Cerebellar nuclear complex (tissue), 1 donor: ENCODE measurements at places on chromosomes 16 and 17.

DNA sequence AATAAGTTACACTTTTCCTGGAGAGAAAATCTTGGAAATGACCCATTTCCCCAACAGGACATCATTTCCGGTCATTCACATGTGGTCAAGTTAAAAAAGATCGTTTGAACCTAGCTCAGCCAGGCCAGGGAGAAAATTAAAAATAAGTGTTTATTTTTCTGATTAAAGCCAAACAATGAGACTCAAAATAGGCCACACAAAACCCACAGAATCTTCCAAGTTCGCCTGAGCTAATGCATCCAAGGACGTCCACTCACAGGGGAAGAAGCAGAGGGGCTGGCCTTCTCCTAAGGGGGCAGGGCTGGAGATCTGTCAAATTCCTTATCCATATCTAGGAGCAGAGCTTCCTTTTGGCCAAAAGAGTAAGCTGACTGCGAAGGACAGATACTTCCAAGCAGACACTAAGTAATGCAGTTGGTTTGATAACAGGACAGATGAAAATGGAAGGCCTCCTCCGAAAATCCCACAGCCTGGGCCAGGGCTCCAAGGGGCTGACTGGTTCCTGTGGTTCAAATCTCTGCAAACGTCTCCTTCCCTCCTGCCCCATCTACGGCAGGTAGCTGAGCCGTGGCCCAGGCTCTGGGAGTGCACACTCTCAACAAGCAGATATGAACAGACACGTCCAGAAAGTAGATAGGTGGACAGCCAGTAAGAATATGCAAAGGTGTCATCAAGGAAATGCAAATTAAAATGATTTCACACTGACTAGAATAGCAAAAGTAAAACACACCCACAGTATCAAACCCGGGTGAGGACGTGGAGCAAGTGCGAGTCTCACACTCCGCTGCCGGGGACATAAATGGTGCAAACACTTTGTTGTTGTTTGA lies 98.5 kb downstream of the MRM3 start:
- DNase-seq, result no peak

- no peak for DNase-seq
Measured at GRCh38 chr16:89436366-89436765, 54.0 kb downstream of the ANKRD11 start.

DNA sequence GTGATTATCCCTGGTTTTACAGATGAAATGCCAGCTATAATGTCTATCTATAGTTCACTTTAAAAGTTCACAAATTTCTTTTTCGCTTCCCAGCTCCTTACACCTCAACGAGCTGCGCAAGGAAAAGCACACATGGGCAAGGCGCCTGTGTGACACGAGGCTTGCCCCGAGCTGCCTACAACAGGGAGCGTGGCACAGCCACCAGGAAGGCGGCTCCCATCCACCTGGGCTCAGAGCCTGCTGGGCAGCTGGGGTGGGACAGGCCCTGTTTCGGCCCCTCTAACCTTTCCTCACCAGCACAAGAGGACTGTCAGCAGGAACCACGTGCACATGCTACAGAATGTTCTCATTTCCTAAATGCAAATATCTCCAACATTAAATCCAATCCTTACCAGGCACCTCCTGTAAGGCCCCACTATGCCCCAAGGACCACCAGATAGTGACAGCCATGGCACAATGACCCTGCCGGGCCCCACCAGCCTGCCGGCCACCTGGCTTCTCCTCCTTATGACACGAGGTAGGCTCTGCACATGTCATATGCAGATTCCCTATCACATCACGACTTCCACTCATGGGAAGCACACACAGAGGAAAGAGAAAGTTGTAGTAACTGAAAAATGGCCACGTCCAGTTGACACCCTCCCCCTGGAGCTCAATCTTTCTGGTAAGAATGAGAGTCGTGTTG lies 92.1 kb downstream of the ZNF778 start:
- DNase-seq, result no peak

GRCh38 chr16:34802396-34802795 lies 1343.0 kb downstream of the TP53TG3F start:
- DNase-seq, result no peak

DNA sequence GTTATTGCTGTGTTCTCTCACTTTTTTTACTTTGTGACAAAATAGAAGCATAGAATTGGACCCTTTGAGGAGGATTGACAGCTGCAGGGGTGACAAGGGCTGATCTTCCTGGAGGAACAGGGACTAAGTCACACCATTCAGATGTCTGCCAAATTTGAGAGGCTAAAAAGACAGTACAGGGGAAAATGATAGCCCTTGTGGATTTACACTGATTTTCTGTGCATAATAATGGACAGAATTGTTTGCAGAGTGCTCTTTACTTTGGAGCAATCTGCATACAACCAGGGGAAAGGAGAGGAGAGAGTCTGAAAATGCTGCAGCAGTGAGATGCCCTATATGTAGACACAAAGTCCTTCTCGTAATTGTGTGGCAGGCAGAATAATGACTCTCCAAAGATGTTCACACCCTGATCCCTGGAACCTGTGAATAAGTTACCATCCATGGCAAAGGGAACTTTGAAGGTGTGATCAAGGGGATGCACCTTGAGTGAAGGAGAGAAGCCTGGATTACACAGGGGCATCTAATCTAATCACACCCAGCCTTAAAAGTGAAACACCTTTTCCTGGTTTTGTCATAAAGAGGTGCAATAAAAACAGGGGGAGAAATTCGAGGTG lies 221.4 kb upstream of the CPHXL start:
- no peak for DNase-seq

DNA sequence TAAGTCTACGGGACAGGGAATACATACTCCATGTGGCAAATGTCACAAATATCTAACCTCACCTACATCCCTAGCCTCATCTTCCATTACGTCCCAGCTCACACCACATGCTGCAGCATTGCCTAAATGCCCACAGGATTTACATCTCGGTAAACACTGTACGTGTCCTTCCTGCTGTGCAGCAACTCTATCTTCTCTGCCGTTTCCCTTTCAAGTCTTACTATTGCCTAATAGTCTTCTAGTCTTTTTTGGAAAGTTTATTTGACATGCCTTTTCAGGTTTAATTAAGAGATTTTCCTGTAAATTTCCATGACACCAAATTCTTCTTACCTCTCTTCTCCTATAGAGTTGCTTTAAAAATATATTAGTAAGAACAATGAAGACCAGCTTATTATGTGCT lies 120.5 kb downstream of the HS3ST4 start:
- no peak for DNase-seq

- DNase-seq, result no peak
Measured at GRCh38 chr16:73510852-73511251, 462.9 kb upstream of the ZFHX3 start.

DNA sequence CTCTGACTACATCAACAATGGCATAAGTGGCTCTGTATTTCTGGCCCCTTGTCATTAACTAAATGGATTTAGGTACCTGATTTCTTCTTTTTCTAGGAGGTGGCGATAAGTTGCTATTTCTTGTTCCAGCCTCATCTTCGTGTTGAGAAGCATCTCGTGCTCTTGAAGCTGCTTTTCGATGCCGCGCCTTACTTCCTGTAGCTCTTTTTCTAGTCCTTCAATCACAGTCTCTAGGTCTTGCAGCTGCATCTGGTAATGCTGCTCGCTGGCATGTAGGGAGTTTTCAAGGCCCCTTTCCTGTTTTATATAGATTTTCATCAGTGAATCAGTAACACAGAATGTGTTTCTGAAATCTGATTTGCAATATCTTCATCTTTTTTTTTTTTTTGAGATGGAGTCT lies 5.1 kb downstream of the KRT222 start:
- no peak for DNase-seq

DNA sequence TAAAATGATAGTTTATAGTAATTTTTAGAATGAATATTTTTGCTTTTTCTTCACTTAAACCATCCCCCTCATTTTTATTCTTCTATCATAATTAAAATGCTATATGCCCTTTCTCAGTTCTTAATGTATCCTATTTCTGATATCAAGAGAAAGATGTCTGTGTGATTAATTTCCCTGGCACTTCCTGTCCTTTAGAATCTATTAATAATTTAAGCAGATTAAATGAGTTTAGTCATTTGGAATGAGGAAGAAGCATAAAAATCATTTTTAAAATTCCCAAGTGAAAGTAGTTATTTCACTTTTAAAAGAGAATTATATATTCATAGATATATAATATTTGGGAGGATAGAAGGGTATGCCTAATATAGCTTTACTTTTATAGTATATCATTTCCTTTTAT lies 27.8 kb upstream of the CDR2 start:
- no peak for DNase-seq

DNA sequence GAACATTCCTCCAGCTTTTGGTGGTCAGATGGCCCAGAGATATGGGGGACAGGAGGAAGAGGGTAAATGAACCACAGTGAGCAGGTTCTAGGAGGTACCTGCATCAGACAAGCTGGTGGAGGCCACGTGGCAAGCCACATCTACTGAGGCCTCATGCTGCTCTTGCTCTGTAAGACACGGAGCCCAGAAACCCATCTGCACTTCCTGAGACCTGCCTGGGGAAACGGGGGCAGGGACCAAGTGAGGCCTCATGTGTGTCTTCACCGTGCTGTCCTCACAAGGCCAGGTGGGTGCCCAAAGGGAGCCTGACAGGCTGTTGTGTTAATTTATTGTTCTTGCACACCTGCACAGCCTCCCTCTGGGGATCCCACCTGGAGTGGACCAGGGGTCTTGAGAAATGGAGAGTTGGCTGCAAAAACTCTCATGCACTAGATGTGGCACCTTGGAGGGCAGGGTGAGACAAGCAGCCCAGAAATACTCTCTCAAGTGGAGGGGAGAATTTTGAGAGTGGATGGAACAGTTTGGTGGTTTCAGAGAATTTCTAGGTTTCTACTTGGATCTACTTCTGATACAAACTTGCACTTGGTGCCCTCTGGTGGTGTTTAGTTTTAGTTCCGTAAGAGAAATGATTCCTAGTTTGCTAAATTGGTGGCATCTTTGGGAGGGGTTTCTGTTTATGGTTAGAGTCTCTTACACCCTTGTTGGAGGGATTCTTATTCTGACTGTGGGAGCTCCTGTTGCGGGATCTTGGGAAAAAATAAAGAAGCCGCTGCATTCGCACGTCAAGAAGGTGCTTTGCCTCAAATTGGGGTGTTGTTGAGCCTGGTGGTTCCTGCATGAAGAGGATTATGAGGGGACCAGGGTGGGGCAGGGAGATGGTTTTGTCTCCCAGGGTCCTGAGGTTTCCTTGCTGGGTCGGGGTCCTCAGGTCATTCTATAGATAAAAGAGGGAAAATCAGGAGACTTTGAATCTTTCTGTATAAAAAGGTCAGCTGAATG lies 47.5 kb downstream of the SLC6A2 start:
- DNase-seq, result no peak

DNA sequence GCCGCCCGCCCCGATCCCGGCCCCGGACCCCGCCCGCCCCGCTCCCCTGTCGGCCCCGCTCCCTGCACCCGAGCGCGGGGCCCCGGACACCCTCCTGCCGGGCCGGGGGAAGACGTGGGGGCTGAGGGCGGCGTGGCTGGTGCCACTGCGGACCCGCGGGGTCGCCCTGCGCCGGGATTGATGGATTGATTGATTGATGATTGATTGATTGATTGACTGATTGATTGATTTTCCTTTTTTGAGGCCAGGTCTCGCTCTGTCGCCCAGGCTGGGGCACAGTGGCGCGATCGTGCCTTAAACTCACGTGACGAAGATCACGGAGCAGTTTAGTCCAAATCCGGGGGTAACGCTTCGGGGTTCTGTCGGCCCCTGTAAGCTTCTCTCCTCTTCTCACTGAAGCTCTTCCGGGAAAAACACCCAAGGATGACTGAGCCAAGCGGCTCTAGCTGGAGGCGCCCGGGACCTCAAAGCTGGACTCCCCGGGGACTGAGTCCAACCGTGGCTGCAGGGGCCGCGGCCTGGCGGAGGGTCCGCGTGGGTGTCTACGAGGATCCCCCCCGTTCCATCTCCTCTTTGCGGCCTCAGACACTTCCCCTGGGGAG lies 40.2 kb upstream of the BHLHA9 start:
- no peak for DNase-seq

GRCh38 chr16:19228052-19228451 lies 57.5 kb upstream of the CLEC19A start:
- DNase-seq, result no peak

- DNase-seq, result no peak
Measured at GRCh38 chr17:76721463-76721862, 4.9 kb downstream of the JMJD6 start.

DNA sequence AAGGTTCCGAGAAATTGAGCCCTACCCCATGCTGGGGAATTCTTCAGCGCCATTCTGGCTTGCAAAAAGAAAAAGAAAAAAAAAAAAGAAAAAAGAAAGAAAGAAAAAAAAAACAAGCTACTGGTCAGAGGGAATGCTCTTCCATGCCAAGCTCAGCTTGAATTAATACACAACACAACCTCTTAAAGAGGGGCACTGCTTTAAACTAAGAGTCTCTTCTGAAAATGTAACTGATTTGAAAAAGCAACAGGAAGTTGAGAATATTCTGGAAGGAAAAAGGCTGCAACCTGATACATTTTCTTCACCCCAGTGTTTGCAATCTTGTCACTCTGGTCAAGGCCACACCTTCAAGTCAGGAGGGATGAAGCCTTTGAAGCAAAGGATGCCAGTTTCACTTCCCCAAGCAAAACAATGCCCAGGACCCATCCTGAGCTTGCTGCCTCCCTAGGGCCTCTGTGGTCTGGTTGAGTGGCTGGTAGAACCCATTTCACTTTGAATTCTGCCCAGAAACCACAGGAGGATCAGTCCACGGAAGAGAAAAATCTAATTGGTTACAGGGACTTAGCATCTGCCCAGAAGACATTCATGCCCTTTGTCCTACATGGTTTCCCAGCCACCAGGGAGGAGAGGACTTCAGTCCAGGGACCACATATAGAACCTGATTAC lies 389.7 kb downstream of the SOX9 start:
- DNase-seq, result no peak

DNA sequence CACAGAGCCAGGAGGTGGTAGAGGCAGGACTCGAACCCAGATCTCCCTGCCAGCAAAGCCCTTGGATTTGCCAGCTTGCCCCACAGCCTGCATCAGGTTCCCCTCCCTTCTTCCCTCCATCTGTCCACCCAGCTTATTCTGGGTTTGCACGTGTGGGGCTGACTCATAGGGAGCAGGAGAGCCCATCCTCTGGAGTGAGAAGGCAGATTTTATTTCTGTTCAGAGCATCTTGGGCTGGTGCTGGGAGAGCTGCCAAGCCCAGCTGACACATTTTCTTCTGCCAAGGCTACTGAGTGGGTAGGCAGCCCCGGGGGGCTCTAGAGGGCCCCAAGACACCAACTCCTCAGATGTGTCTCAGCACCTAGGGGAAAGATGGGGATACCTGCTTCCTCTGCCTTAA lies 106.3 kb upstream of the CRHR1 start:
- no peak for DNase-seq
